ENCODE measurements at places on chromosomes 1 and 21.

- DNase-seq: no peak
Observed at GRCh38 chr1:14945132-14946010, 208.2 kb upstream of the TMEM51 start.

DNA sequence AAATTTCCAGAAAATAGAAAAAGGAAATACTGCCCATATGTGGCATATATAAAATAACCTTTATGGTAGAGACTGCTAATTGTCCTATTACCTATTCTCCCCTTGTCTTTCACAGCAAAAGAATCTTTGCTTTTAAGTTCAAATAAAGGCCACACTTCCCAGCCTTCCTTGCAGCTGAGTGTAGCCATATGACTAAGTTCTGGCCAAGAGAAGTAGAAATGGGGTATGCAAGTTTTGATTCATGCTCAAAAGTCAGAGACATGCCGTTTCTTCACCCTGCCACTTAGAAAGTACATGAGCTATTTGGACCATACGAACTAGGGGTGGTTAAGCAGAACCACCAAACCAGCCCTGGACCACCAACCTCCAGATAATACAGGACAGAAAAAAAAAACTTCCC, 18.3 kb upstream of the S100A2 start:
- DNase-seq: no peak

GRCh38 chr1:72932025-72932424, 649.7 kb upstream of the NEGR1 start:
- no peak for DNase-seq

- no peak for DNase-seq
Observed at GRCh38 chr21:45078371-45078770, 4.0 kb downstream of the ADARB1 start.

DNA sequence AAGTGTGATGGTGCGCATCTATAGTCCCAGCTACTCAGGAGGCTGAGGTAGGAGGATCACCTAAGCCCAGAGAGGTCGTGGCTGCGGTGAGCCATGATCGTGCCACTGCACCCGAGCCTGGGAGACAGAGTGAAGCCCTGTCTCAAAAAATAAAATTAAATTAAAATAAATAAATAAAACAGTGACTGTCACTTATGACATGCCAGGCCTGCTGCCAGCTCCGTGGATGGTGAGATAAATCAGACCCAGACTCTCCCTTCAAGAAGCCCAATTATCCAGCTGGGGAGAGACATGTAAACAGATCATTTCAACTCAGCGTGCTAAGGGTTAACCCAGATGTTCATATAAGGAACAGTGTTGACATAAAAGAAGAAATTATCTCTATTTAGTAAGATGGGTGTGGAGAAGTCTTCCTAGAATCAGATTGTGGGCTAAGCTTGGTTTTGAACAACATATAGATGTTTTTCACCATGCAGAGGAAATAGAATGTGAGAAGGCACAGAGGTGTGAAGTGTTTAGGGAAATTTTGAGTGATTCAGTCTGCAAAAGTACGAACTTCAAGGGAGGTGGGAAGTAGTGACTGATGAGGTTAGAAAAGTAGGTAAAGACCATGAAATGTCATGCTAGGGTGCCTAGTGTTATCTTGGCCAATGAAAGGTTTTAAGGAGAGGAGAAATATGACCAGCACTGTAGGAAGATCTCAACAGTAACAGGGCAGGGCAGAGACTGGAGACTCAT, 18.3 kb downstream of the YARS1 start:
- no peak for DNase-seq

GRCh38 chr1:180898441-180899219, 14.1 kb upstream of the KIAA1614 start:
- no peak for DNase-seq

DNA sequence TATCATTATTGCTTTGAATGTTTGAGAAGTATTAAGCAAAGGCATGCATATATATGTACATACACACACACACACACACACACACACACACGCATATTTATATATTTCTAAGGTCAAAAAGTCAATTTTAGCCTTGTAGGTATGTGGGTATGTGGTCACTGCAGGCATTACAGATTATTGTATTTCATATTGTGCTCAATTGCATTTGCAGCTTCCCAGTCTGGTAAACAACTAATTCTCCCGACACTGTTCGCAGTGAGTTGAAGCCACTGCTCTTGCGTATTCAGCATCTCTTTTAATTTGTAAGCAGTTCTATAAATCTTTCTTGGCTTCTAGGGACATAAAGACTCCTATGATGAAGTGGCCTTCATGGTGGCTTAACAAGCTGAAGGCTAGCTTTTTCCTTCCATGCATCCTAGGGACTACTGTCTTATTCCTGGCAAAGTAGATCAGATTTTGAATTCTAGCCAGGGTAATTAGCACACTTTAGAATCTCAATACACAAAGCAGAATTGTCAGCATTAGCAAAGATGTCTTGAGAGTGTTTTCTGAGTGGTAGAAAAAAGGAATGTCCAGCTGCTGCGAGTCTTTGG, 368.6 kb upstream of the NEGR1 start:
- DNase-seq: no peak

DNA sequence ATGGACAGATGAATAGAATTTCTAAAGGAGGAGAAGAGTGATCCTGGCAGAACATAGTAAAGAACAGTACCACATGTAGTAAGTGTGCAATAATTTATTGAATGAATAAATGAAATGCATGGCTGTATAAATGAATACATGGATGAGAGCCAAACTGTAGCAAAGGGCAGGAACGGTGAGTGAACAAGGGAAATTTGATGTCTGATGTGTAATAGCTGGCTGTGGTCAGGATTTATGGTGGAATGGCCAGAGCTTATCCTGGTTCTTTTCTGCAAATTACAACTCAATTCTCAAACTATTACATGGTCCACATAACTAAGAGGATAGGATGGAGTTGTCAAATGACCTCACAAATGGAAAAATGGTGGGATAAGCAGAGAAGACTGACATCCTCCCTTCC, 43.2 kb upstream of the ARHGAP29 start:
- DNase-seq: no peak

DNA sequence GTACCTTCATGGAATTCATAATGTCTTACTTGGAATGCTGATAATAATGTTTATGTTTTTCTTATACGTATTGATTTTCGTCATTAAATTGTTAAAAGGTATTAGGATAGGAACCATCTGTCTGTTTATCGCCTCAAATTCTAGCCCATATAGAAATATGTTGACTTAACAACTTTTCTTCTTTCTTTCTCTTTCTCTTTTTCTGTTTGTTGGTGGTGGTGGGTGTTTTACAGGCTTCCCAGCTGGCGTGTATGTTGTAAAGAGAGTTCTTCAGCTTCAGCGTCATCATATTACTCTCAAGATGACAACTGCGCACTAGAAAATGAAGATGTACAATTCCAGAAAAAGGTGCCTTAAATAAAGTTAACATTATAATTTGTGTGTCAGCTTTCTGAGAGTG, 18.3 kb downstream of the SUCO start:
- DNase-seq: no peak

- DNase-seq: no peak
Observed at GRCh38 chr1:30125021-30125820, 598.2 kb downstream of the MATN1 start.

DNA sequence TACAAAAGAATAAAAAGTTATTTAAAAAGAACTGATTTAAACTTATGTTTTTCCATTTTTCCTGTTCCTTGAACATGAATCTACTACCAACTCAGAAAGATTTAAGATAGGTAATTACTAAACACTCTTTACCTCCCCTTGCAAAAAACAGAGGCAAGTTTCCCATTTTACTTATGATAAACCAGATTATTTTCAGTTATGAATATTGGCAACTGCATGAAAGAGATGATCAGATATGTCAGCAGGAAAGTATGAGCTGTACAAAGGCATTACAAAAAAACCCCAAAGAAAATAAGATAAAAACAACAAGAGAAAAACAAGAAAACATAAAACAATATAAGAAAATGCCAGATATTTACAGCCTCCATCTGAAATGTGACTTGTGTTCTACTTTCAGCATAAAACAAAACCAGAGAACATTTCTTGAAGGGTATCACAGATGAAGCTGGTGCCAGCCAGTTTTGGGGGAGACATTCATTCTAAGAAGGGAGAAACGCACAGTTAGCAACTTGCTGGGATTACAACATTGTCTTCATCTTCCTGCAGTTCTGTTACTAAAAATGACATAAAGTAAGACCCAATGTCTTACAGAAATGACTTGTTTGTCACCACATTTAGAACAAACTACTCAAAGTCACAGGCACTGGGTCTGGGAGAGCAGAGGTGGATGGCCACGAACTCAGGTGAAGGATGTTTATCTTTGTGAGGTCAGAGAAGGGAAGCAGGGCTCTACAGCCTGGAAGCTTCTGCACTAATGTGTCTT, 19.1 kb downstream of the ZC3H12A start:
- DNase-seq: no peak

DNA sequence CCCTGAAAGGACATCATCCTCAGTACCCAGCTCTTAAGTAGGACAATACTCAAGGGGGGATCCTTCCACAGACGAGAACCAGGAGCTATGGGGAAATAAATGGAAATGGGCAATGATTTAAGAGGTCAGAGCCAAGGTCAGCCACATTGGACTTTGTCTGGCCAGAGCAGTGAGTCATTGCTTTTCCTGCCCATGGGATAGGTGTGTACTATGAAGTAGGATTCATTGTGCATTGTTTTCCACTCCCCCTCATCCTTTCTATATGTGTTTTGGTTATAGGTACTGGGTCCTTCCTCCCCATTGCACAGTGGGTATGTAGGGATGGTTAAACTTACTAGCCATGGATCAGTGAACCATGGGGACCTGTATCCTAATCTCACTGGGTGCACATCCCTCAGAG, 328.9 kb upstream of the USP25 start:
- no peak for DNase-seq

GRCh38 chr1:11105586-11105985, 5.9 kb upstream of the EXOSC10 start:
- no peak for DNase-seq

- DNase-seq: no peak
Observed at GRCh38 chr1:237038211-237038610, 3.8 kb upstream of the RYR2 start.

GRCh38 chr1:11543392-11543791, 64.4 kb downstream of the DISP3 start:
- DNase-seq: no peak

DNA sequence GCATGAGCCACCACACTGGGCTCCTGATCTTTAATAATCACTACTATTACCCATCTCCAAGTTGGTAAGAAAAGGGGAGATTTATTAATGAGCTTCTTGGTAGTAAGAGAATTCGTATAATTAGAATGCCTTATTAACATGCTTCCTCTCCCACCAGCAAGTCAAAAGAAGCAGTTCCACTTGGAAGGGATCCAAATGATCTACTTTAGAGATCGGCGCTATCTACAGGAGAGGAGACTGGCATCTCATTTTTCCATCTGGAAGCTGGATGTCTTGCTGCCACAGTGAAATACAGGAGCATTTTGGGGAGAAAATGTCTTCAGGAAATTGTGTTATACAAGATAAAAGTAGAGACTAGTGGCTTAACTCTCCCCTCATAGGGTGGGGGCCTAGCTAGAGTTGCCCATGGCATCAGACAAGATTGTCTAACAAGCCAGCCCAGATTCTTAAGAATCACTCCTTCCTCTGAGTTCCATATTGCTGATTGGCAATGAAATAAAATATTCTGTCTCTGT, 33.6 kb upstream of the CAMSAP2 start:
- DNase-seq: no peak

- DNase-seq: no peak
Observed at GRCh38 chr1:154329152-154329521, 3.8 kb downstream of the ATP8B2 start.

DNA sequence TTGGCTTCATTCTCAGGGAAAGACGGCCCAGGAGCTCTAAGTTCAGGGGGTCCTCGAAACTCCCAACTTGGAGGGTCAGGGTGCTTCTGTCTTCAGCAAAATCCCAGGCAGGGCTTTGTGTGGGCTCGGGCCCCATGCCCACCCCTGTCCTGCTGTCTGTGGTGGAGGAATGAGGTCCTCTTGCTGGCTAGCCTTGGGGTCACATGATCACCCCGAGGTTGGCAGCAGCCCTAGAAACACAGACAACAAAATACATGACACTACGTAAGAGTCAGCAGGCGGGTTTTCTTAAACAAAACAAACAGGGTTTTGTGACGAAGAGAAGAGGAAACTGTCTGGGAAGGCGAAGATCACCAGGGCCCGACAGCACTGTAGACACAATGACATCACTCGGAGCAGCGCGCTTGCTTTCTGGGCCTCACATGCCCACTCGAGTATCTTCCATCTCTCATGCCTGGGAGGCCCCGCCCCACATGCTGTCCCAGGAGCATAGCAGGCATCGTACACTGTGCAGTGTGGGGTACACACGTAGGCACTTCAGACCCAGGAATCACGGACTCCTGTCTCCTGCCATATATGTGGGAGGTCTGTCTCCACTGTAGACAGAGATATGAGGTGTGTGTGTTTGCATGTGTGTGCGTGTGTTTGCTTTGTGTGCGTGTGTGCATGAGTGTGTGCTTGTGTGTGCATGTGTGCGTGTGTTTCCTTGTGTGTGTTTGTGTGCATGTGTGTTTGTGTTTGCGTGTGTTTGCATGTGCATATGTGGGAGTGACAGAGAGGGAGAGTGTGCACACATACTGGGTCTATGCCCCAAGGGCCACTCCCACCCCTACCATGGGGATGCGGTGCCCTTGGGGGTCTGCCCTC, 94.7 kb downstream of the SIK1 start:
- no peak for DNase-seq

- no peak for DNase-seq
Observed at GRCh38 chr1:79042117-79042516, 35.6 kb upstream of the ADGRL4 start.

DNA sequence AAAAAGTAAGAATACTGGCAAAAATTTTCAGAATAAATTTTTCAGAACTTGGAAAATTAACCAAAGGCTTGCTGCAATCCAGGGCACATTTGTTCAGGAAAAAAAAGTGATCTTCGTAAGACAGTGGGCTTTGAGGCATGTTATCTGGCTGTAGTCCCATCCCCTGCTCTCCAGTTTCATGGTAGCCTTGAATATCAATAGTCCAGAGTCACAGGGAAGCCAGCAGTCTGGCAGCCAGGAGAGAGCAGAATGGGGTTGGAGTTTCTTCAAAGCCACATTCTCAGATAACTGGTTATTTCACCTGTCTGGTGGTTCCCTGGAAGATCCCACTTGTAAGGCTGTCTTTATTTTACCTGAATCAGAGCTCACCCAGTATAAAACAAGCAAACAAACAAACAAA, 669.3 kb downstream of the MATN1 start:
- no peak for DNase-seq

- no peak for DNase-seq
Observed at GRCh38 chr1:150017206-150017750, 6.8 kb upstream of the OTUD7B start.

- DNase-seq: no peak
Observed at GRCh38 chr1:76826072-76826845, 41.0 kb upstream of the ST6GALNAC5 start.

GRCh38 chr1:75615613-75616435, 4.9 kb upstream of the SLC44A5 start:
- no peak for DNase-seq
